ENCODE measurements at places on chromosomes 12 and 14.

- H3K27me3 ChIP-seq: no peaks in the 10 kb centered on the region
- no peaks in the 10 kb centered on the region for H3K36me3 ChIP-seq
- peak; percentile 24 for DNase-seq
- peaks cover 14% of the 10 kb centered on the region for H3K4me1 ChIP-seq
These were observed 73.9 kb downstream of the ARMH4 start for GRCh38 chr14:58078068-58078467.

GRCh38 chr12:47527816-47528215, 178.0 kb downstream of the RPAP3 start:
- H3K27me3 ChIP-seq: no peaks in the 10 kb centered on the region
- no peaks in the 10 kb centered on the region for H3K36me3 ChIP-seq
- no peak overlapping the region for H3K4me3 ChIP-seq
- H3K4me1 ChIP-seq: no peaks in the 10 kb centered on the region

DNA sequence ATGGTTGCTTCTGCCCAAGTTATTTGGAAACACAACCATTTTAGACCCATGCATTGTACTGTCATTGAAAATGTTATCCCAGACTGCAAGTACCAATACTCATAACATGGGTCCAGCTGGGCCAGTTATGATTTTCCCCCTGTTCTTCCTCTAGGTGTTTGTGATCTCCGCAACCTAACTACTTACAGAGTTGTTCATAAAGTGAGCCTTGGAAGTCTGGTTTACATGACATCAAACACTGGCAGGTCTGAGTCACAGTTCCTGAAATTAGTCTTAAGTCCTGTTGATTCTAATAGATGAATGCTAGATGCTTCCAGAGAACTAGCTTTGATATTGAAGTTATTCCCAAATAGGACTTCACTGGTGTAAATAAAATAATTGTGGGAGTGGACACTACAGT, 487.0 kb downstream of the MED13L start:
- H3K36me3 ChIP-seq: no peaks in the 10 kb centered on the region
- no peaks in the 10 kb centered on the region for H3K4me1 ChIP-seq
- no peak overlapping the region for H3K27ac ChIP-seq
- no peak overlapping the region for H3K4me3 ChIP-seq
- DNase-seq: no peak

- DNase-seq: no peak
- H3K36me3 ChIP-seq: peaks cover 13% of the 10 kb centered on the region
- H3K4me1 ChIP-seq: peaks cover 10% of the 10 kb centered on the region
- H3K4me3 ChIP-seq: peak overlapping the region; percentile 74
- H3K27ac ChIP-seq: peak overlapping the region; percentile 86
- no peaks in the 10 kb centered on the region for H3K27me3 ChIP-seq
These were observed 575 bp downstream of the L2HGDH start for GRCh38 chr14:50311337-50311971.

DNA sequence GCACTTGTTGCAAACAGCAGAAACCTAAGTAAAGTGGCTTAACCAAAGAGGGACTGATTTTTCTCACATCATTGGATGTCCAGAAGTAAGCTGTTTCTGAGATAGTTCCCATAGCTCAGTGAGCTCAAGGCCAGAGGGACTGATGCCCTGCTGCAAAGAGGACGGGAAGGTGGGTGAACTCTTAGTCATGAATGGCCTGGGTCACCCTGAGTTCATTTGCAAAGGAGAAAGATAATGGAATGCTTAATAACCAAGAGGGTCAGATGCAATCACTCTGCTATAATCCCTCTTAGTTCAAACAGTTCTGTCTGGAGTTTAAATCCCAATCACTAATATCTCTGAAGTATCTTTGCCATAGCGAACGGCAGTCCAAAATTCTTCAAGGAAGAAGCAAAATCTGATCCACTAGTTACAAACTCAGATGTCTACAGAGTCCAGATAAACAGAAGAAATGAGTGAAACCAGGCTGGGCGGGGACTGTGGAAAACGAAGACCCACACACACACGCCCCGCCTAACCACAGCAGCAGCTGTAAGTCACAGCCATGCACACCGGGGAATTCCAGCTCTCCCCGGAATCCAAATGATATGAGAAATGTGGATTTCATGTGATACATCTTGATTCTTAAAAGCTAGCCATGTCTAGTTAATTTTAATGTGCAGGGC, 289.5 kb downstream of the TMEM132D start:
- H3K27ac ChIP-seq: no peak overlapping the region
- DNase-seq: no peak
- H3K4me1 ChIP-seq: no peaks in the 10 kb centered on the region
- H3K4me3 ChIP-seq: no peak overlapping the region
- no peaks in the 10 kb centered on the region for H3K27me3 ChIP-seq

- H3K27ac ChIP-seq: no peak overlapping the region
- DNase-seq: no peak
- H3K4me3 ChIP-seq: no peak overlapping the region
- H3K36me3 ChIP-seq: no peaks in the 10 kb centered on the region
- H3K27me3 ChIP-seq: no peaks in the 10 kb centered on the region
These were observed 726.2 kb downstream of the SLC6A15 start for GRCh38 chr12:84186433-84186832.

- H3K4me3 ChIP-seq: no peak overlapping the region
- no peaks in the 10 kb centered on the region for H3K36me3 ChIP-seq
- H3K27me3 ChIP-seq: no peaks in the 10 kb centered on the region
- no peak for DNase-seq
These were observed 2.2 kb upstream of the BATF start for GRCh38 chr14:75519826-75520728.

DNA sequence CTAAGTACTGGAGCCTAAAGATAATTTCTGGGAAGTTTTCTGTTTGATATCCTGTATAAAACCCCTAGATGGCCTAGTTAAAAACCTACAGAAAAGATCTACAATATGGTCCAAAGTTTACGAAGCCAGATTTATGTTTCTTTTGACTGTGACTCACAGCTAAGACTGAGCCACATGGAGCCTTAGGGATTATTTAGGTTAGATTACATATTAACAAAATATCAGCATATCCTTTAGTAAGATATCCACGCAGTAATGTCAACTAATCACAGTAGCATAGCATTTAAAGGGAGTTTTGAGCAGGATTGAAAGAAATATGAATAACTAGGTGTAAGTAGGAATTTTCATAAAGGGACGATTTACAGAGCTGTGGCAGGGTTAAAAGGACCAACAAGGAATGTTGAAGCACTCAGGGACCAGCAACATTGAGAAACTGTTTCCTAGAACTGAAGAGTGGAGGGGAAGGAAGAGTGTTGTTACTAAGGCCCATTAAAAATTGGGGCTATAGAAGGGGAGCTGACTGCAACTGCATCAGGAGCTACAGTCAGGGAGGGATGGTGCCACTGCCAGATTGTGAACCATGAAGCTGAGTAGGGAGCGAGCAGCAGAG, 155.5 kb downstream of the DACT1 start:
- no peak overlapping the region for H3K4me3 ChIP-seq
- no peaks in the 10 kb centered on the region for H3K27me3 ChIP-seq
- H3K27ac ChIP-seq: no peak overlapping the region
- no peaks in the 10 kb centered on the region for H3K36me3 ChIP-seq
- H3K4me1 ChIP-seq: peaks cover 14% of the 10 kb centered on the region

DNA sequence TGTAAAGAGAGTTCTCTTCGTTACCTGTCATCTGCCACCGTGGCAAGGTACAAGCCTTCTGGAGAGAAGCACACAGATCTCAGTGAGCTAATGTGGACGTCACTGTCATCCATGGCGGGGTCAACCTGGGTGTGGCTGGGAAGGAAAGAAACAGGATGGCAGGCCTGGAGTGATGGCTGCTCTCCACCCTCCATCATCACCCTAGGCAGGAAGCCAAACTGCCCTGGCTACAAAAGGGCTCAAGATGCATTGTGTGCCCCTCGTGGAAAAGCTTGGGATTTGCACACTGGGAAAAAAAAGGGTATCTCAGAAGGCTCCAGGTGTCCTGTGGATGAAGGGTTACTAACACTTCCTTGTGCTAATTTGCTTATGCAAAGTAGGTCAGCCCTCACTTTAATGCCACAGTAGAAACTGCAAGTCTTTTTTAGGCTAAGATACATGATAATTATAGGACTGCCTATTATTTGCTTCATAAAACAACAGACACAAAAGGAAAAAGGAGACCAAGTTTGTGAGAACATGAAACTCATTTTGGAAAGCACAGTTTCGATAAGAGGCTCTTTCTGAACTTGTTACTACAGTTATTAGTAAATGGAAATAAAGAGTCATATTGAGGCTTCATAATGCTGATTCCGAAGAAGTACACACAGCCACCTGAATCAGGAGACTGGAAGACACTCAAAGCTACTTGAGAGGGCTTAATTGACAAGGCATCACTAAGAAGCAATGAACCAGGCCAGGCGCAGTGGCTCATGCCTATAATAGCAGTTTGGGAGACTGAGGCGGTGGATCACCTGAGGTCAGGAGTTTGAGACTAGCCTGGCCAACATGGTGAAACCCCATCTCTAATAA, 18.9 kb downstream of the RFC5 start:
- peak overlapping the region; percentile 35 for H3K27ac ChIP-seq
- no peaks in the 10 kb centered on the region for H3K27me3 ChIP-seq
- no peaks in the 10 kb centered on the region for H3K4me1 ChIP-seq
- H3K4me3 ChIP-seq: no peak overlapping the region
- no peak for DNase-seq
- H3K36me3 ChIP-seq: peaks cover 57% of the 10 kb centered on the region

- H3K36me3 ChIP-seq: peaks cover 13% of the 10 kb centered on the region
- DNase-seq: no peak
- H3K27ac ChIP-seq: no peak overlapping the region
- no peak overlapping the region for H3K4me3 ChIP-seq
- no peaks in the 10 kb centered on the region for H3K27me3 ChIP-seq
These were observed 73.8 kb downstream of the ACTN1 start for GRCh38 chr14:68905107-68905895.

- no peaks in the 10 kb centered on the region for H3K36me3 ChIP-seq
- no peaks in the 10 kb centered on the region for H3K27me3 ChIP-seq
- H3K27ac ChIP-seq: no peak overlapping the region
- no peaks in the 10 kb centered on the region for H3K4me1 ChIP-seq
These were observed 120.4 kb downstream of the STAB2 start for GRCh38 chr12:103707446-103707845.

DNA sequence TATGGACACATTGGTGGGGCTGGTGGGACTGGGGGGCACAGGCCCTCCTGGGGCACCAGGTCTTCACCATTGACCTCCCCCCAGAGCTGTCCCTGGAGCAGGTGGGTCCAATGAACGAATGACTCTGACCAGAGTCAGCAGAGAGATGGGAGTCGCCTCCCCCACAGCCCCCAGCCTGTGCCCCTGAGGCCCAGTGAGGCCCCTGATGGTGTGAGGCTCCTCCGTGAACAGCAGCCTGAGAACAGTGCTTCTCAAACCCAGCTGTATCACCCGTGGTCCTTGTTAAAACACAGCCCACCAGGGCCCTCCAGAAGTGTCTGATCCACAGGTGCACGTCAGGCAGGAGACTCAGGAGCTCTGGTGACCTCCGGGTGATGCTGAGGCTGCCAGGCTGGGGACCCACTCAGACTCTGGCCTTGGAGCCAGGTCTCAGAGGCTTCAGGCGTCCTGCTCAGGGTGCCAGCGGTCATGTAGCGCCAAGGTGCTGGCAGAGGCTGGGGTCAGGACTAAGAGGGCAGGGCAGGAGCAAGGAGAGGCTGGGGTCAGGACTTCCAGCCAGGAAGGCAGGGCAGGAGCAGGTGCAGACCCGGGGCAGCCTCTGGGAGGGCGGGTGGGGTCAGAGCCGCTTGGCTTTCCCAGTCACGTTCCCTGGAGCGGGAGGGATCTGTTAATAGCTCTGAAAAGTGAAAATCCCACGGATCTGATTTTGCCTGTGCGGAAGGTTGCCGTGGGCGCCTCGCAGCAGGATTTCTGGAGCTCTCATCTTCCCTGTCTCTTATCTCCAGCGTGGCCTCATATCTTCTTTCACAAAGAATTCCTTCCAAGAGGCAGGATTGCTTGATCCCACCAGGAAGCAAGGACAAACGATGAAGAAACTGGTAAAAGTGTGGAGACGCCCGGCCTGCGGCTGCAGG, 35.0 kb downstream of the GALNT9 start:
- H3K27me3 ChIP-seq: 0 out of 2 replicates have a peak, but pooled peaks cover 10% of the 10 kb centered on the region
- no peak overlapping the region for H3K4me3 ChIP-seq
- H3K4me1 ChIP-seq: no peaks in the 10 kb centered on the region
- DNase-seq: no peak
- no peak overlapping the region for H3K27ac ChIP-seq

DNA sequence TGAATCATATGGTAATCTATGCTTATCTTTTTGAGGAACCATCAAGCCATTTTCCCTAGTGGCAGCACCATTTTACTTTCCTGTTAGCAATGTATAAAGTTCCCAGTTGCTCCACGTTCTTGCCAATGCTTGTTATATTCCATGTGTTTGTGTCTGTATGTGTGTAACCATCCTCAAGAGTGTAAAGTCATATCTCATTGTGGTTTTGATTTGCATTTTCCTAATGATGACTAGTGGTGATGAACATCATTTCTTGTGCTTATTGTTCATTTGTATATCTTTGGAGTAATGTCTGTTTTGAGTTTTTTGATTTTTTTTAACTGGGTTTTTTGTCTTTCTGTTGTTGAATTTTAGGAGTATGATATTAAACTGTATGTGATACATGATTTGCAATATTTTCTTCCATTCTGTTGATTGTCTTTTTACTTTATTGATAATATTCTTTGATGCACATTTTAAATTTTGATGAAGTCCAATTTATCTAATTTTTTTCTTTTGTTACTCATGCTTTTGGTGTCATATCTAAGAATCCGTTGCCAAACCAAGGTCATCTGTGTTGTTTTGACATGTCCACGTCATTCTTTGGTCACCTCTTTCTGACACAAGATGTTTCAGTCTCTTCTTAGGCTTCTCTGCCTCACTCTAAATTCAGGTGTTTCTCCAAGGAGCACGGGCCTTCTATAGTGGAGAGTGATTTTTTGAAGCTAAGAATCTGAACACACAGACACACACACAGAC, 36.1 kb downstream of the PPHLN1 start:
- no peak overlapping the region for H3K4me3 ChIP-seq
- H3K27ac ChIP-seq: no peak overlapping the region
- peaks cover 16% of the 10 kb centered on the region for H3K4me1 ChIP-seq
- no peaks in the 10 kb centered on the region for H3K36me3 ChIP-seq

DNA sequence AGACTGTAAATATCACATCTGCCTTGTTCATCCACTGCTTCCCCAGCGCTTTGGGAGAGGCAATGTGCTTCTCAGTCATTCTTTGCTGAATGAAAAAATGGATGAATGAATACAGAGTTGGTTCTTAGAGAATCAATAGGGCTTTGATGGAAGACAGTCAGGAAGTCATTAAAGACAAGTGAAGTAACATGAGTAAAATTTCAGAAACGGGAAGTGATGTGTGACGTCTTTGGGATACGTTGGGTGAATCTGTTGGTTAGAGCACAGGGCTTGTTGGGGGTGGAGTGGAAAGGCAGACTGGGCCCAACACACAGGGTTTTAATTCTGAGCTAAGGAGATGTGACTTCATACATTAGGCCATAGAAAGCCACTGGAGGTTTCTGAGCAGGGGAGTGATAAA, 39.0 kb upstream of the NRXN3 start:
- DNase-seq: no peak
- no peak overlapping the region for H3K4me3 ChIP-seq
- H3K27ac ChIP-seq: no peak overlapping the region
- no peaks in the 10 kb centered on the region for H3K27me3 ChIP-seq

DNA sequence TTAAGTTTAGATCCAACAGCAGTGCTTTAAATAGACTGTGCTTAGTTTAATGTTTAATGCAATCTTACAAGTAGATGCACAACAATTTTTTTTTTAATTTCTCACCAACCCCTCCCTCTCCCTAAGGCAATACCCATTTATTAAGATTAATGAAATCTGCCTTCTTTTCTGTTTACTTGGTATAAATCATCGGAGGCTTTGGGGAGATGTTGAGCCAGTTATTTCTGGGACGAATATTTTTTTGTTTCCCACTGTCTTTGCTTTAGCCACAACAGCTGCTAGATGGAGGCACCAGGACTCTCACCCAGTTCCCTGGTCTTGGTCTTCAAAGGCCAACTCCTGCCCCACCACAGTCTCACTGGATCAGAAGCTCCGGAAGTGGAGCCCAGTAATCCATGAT, 113.4 kb downstream of the PLXNC1 start:
- peaks cover 55% of the 10 kb centered on the region for H3K4me1 ChIP-seq
- peak overlapping the region; percentile 35 for H3K27ac ChIP-seq
- H3K36me3 ChIP-seq: no peaks in the 10 kb centered on the region
- H3K4me3 ChIP-seq: peak overlapping the region; percentile 1

All from GM23338 (cell line).